Gastrocnemius medialis (tissue), 4 donors: ENCODE measurements at places on chromosomes 5 and 9. TPM values are rescaled to one million over a fixed set of nuclear protein-coding genes. Genes with fewer than 3 reads are reported as not detected.

The ARHGEF37 gene
- 17.4 TPM for total RNA-seq

The CSF2 gene
- not detected for total RNA-seq

- DNase-seq: no peak
These were observed 49.2 kb upstream of the FBN2 start for GRCh38 chr5:128587275-128587674.

DNA sequence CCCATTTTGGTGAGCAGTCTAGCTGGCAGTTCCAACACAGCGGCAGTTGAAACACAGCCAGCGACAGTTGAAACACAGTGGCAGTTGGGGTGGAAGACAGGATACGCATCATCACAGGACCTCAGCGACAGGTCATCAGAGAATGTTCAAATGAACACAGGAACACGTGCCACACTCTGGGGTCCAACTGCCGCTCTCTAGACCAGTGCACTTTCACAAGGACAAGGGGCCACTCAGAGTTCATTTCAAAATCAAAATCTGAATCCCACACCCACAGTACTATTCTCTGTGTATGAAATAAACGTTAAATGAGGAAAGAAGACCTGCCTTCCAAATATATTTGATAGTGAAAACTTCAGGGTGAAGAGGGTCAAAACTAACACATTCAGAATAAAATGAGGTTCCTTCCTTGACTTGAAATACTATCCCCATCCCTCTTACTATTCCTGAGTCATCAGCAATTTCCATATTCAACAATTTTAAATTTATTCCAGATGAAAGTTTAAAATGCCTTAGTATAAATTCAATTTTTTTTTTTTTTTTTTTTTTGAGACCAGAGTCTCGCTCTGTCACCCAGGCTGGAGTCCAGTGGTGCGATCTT is 53.0 kb upstream of the SIMC1 start:
- DNase-seq: no peak
